Right kidney (tissue), 9 donors: ENCODE measurements at places on chromosomes 5 and 9.
A peak's percentile ranks its signal among the peaks of the same experiment; 100 is the strongest.

DNA sequence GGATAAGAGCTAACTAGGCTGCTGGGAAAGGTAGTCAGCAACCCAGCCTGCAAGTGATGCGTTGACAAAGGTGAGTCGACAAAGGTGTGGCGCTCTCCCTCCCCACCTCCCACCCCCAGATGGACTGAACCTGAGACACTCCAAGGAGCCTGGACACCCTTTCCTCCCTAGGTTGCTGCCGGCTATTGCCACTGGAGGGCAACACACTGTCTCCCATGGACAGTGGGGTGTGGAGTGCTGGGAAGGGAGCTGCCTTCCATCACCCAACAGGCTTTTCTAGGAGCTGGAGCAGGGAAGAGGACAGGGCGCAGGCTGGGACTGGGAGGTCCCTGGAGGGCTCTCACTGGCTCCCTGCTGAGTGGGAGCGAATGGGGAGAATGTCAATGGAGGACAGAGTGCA lies 75.4 kb upstream of the ARAP3 start:
- DNase-seq = no peak

DNA sequence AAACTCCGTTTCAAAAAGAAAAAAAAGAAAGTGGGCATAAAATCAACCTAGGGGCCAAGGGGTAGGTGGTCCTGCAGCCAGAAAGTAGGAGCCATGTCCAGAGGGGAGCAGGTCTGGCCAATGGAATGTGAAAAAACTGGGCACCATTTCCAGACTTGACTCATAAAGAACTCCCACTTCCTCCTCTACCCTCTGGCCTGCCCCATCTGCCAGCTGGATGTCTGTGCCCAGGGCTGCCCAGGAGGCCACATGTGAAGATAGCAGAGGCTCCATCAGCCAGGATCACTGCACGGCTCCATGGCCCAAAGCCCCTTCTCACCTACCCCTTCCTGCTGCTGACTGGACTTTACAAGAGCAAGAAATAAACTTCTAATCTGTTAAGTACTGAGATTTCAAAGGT lies 42.1 kb upstream of the EEIG1 start:
- no peak for DNase-seq

DNA sequence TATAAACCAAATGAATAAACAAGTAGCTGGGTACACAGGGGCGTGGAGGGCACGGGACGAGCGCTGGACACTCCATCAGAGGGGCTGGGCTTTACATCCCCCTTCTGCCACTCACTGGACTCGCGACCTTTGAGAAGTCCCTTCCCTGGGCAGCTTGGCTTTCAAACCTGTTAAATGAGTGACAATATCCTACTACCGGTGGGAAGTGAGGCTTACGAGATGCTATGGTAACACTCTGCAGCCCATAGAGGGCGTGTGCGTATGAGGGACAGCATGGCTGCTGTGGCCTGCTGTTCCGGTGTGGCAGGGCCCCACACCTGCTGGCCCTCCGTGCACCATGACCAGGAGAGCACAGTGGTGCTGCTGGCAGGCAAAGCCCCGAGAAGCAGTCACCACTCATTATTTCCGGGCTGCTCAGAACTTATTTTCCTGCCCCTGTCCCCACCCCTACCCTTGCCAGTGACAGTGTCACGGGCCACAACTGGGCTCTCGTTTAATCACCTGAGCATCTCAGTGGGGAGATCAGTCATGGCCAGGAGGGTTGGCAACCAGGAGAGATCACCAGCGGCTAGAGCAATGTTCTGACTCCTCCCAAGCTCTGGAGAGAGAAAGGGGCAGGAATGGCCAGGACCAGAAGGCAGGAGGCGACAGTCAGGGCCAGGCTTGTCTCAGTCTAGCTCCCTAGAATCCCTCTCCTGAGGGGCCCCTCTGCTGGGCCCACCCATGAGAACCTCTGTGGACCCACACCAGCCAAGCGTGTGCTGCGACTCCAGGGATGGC lies 10.5 kb downstream of the CLTB start:
- DNase-seq = no peak

DNA sequence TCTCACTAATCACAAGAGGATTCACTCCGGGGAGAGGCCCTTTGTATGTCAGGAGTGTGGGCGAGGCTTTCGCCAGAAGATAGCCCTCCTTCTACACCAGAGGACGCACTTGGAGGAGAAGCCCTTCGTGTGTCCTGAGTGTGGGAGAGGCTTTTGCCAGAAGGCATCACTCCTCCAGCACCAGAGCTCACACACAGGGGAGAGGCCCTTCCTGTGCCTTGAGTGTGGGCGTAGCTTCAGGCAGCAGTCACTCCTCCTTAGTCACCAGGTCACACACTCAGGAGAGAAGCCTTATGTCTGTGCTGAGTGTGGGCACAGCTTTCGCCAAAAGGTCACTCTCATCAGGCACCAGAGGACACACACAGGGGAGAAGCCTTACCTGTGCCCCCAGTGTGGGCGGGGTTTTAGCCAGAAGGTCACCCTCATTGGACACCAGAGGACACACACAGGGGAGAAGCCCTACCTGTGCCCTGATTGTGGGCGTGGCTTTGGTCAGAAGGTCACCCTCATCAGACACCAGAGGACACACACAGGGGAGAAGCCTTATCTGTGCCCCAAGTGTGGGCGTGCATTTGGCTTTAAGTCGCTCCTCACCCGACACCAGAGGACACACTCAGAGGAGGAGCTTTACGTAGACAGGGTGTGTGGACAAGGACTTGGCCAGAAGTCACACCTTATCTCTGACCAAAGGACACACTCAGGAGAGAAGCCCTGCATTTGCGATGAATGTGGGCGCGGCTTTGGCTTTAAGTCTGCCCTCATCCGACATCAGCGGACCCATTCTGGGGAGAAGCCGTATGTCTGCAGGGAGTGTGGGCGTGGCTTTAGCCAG lies 27.8 kb downstream of the NUTM2F start:
- DNase-seq = no peak

DNA sequence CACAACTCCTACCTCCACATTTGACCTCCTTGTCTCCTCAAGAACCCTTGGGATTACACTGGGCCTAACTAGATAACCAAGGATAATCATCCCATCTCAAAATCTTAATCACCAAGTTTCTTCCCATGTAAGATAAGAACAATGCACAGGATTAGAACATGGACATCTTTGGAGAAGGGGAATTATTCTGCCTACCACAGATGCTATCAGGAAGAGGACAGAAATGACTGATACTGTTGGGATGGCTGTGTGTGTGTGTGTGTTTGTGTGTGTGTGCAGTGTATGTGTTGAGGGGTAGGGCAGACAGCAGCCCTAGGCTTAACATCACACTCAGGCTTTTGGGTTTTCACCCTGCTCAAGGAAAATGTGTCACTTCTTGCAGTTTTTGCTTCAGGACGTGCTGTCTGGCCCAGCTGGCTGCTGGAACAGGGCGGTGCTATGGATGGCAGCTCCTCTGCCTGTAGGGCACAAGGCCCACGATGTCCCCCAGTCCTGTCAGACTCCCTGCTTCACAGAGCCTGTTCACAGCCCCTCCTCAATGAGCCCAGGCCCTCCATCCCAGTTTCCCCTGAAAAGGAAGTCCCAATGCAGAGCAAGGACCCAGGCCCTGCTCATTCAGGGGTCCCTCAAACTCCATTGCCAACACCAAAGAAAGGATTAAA lies 7.7 kb downstream of the CA9 start:
- no peak for DNase-seq

GRCh38 chr5:68730220-68730978 lies 363.4 kb upstream of the SLC30A5 start:
- DNase-seq = no peak

- no peak for DNase-seq
Observed at GRCh38 chr5:1032551-1033027, 24.0 kb downstream of the NKD2 start.

DNA sequence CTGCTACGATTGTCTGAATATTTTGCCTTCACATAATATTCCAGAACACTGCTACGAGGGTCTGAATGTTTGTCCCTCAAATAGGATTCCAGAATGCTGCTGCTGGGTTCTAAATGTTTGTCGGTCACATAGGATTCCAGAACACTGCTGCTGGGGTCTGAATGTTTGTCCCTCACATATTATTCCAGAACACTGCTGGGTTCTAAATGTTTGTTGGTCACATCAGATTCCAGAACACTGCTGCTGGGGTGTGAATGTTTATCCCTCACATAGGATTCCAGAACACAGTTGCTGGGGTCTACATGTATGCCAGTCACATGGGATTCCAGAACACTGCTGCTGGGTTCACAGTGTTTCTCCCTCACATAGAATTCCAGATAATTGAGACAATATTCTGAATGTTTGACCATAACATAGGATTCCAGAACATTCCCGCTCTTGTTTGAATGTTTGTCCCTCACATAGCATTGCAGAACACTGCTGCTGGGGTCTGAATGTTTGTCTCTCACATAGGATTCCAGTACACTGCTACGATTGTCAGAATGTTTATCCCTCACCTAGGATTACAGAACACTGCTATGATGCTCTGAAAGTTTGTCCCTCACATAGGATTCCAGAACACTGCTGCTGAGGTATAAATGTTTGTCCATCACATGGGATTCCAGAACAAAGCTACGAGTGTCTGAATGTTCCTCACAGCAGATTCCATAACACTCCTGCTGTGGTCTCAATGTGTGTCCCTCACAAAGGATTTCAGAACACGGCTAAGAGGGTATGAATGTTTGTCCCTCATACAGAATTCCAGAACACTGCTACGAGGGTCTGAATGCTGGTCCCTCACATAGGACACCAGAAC lies 201.8 kb downstream of the FOXD4L6 start:
- no peak for DNase-seq

DNA sequence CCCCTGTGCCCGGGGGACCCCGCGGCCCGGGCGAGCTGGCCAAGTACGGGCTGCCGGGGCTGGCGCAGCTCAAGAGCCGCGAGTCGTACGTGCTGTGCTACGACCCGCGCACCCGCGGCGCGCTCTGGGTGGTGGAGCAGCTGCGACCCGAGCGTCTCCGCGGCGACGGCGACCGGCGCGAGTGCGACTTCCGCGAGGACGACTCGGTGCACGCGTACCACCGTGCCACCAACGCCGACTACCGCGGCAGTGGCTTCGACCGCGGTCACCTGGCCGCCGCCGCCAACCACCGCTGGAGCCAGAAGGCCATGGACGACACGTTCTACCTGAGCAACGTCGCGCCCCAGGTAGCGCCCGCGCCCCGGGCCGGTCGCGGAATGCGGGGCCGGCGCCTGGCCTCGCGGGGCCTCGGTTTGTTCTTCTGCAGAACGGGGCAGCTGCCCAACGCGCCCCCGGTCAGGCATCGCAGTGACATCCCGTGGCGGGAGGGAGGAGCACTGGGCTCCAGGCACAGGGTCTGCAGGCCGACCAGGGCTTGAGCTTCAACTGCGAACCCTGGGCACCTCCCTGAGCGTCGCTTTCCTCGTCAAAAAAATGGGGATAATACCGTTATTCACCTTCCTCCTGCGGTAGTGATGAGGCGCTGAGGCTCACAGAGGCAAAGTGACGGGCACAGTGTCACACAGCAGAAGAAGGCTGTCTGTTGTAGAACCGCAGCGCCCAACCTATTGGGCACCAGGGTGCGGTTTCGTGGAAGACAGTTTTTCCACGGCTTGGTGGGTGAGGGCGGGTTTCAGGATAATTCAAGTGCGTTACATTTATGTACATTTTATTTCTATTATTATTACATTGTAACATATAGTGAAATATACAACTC lies 777 bp downstream of the ENDOG start:
- peak; percentile 71 for DNase-seq

GRCh38 chr9:20356403-20357036 lies 265.8 kb downstream of the MLLT3 start:
- peak; percentile 69 for DNase-seq

DNA sequence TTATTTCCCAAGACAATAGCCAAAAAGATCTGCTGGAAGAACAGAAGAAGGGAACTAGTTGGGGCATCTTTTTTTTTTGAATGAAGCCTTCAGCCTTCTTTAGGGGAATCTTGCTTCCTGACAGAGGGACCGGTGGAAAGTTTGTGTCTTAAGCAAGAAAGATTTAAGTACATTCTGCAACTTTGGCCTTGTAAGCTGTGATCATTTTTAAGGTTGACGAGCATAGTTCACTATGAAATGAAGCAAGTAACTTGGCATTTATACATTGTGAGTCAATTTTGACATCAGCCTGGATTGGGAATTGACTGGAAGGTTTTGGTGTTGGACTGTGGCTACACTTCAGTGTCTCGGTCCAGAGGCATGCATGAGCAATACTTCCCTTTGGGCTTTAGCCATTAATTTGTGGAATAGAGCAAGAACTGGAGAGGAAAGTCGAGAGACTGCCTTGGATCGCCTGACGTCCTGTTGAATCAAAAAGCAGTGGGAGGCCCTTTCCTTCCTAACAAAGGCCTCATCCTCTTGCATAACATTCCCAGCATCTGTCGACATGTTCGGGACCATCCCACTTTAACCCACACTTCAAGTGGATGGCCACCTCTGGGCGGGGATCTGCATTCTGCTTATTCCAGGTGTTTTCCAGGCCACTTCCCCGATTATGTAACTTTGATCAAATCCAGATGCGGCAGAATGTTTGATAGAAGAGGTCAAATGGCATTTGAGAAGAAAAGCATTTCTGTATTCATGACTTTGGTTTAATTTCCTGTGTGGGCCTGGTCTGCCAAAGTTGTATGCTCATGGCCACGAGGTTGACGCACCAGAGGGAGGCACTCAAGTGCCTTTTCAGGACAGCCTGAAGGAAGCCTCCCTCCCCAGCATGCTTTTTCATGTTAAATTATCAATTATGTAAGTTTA lies 12.5 kb downstream of the ABL1 start:
- DNase-seq = no peak

DNA sequence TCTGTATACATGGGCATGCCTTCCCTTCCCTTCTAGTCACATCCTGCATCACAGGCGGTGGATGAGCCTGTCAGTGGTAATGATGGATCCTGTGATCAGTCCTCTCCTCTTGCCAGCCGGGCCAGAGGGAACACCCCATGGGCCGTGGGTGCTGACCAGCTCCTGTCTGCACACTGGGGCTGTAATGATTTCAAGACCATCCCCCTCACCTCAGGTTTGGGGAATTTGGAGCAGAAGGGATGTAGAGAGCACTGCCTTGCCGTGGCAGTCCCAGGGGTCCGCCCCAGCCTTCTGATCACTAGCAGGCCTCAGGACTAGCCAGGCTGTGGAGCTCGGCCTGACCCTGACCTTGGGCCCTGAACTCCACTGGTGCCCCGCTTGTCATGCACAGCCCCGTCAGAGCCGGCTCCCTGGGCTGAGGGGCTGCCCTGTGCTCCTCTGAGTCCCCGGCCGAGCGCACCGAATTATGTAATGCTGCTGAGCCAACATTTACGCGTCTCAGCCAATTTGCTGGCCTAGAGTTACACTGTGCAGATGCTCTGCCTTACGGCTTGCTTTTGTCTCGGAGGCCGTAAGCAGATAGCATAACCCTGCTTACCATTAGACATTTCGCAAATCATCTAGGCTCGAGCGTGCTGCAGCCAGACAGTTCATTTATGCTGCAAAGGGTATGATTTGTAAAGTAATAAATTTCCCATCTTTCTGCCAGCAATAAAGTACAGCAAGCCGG lies 155.3 kb downstream of the MACROH2A1 start:
- DNase-seq = peak; percentile 10

- DNase-seq = no peak
Observed at GRCh38 chr9:30584559-30584958, 1799.9 kb upstream of the ACO1 start.
